DMS 273 treated with DMSO at 0.1 percent for 48 hours (cell line): ENCODE measurements at places on chromosomes 4 and X.

DNA sequence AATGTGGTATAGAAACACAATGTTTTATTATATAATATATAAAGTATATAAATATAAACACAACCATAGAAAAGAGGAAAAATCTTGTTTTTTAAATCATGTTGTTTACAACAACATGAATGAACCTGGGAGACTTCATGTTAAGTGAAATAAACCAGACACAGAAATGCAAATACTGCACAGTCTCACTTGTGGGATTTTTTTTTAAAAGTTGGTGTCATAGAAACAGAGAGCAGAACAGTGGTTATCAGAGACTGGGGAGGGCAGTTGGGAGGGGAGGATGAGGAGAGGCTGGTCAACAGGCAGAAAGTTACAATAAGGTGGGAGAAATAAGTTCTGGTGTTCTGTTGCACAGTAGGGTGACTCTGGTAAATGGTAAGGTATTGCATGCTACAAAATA, 57.1 kb downstream of the FREM3 start:
- no peak for DNase-seq

GRCh38 chrX:78658845-78659744, at the start of gene RTL3:
TSS of gene RTL3 (minus strand) at chrX:78659328. CDS start at chrX:78658420, 908 bp downstream.
- no peak for DNase-seq

DNA sequence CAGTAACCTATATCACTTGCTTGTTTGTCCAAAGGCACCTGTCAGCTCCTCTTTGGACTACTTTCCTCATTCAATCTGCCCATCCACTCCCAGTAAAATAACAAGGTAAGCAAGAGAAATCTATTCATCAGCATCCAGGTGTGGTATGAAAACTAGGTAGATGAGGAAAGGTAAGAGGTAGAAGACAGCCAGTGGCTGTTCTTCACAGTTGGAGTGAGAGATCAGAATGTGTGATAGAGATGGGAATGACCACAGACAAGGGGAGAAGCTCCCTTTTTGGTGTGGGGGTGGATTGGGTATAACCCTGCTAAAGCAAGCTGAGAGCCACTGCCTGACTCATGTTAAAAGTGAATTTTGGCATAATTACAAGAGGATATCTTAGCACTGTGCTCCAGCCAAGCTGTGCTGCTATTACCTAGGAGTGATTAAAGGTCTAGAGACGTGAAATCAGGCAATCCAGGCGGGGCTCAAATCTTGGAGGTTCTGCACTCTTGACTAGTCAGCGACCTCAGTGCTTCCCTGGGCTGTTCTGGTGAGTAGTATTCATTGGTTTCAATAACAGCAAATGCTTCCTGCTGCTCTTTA, 28.1 kb upstream of the RASL11B start:
- DNase-seq, result no peak

DNA sequence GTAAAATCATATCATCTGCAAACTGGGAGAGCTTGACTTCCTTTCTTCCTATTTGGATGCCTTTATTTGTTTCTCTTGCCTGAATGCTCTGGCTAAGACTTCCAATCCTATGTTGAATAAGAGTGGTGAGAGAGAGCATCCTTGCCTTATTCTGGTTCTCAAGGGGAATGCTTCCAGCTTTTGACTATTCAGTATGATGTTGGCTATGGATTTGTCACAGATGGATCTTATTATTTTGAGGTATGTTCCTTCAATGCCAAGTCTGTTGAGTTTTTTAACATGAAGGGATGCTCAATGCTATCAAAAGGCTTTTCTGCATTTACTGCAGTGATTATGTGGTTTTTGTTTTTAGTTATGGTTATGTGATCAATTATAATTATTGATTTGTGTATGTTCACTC, 2144.6 kb upstream of the TENM3 start:
- no peak for DNase-seq

GRCh38 chr4:7981738-7982394, 42.2 kb upstream of the AFAP1 start:
- DNase-seq, result no peak

DNA sequence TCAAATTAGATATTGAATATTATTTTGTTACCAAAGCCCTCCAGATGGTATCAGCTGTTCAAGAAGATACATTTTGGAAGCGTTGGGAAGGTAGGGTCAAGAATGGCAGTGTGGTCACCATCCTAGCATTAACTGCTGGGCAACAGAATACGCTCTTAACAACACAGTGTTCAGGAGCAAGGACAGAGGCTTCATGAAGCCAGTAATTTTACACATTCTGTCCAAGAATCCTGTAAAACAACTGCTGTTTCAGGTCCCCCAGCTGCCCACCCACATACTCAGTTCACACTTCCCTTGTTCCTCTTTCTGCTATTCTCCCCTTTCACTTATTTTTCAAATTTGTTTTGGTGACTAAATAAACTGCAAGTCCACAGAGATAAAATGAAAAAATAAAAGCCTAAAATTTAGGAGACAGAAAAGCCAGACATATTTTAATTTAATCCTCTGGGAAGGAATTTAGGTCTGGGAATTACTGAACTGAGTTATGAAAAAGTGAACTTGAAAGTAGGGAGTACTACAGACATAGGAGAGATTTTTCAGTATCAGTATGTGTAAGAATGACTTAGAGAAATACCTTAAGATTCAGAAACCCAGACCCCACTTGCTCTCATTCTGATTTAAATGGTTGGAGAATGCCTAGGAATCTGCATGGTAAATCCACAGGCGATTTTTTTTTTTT, 406.7 kb downstream of the MAPK10 start:
- no peak for DNase-seq

GRCh38 chr4:68132342-68132741, 2.7 kb upstream of the TMPRSS11F start:
- DNase-seq, result no peak

DNA sequence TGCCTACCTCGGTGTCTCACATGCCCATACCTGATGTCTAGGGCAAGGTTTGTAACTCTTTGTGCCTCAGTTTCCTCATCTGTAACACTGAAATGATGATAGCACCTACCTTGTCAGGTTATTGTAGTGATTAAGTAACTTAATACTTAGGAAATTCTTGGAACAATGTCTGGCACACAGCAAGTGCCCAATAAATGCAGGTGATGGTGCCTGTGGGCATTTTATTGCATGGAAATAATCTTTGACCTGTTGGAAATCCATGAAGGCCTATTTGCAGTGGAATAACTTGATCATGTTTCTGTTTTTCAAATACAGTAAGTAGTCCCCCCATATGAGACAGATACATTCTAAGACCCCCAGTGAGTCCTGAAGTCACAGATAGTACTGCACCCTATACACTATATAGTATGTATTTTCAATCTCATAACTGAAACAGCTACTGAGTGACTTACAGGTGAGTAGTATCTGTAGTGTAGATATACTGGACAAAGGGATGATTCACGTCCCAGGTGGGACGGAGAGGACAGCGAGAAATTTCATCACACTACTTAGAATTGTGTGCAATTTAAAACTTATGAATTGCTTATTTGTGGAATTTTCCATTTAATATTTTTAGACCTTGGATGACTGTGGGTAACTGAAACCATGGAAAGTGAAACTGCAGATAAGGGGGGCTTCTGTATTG, 42.1 kb downstream of the AFF1 start:
- no peak for DNase-seq

DNA sequence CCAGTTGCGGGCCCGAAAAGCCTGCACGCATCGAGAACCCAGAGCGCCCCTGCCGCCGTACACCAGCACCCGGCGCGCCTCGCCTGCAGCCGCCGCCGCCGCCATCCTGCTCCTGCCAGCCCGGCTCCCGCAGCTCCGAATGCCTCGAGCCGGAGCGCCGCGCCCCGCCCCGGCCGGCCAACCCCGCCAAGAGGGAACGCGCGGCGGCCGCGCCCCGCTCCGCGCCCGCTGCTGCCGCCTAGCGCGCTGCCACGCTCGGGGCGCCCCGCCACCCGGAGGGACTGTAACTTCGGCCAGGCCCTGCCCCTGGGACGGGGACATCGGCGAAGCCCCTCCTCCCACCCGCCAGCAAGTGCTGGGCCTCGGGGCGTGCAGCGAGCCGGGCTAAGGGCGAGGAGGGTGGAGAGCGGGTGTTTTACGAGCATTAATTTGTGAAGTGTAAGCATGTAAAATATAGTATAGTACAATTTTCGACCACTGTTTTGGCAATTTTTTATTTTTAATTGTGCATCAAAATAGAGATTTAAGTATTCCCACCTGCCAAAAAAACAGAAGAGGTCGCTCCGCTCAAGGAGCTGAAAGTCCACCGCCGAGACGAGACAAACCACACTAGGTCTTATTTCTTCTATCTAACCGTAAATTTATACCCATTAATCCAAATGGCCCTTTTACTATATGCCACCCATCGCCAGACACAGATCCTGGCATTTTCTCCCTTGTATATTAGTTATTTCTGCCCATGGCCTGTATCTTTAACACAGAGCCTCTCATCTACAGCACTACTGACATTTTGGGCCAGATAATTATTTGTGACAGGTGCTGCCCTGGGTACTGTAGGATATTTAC, at the start of gene QDPR:
Gene QDPR, minus strand, starts transcription at position 141 of the 846 bp plus-strand sequence. Its CDS starts 36 bp downstream, at position 105.
- peak; percentile 8 for DNase-seq

- DNase-seq, result no peak
These were observed 232.3 kb downstream of the PABPC4L start for GRCh38 chr4:133969202-133969848.

DNA sequence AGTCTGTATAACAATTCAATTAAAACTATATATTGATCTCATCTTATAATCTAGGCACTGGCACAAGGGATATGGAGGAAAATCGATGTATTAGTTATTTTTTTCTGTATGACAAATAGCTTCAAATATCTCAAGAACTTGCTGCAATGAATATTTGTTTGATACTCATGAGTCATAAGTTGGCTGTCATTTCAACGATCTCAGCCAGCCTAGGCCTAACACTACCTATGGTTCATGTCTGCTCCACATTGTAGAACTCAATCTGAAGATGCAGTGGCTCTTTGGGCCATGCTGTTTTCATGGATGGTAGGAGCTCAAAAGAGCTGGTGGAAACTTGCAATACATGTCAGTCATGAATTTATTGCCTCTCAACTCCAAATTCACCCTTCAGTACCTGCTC, 44.7 kb downstream of the MAGEB17 start:
- DNase-seq, result no peak

DNA sequence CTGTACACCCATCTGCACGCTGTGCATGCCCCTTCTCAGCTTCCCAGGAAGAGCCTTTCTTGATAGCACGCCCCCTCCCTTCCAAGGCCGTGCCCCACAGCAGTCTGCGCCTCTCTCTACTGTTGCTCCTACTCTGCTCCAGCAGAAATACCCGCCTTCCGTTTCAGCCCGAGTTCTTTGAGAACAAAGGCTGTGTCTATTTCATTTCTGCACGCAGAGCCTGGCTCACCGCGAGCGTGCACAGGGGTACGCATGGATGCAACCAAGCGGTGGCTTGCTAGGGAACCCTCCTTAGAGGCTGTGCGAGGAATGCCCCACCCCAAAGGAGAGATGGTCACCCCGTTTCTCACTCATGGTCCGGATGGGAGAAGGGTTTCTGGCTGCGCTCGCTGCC, 485 bp downstream of the AADAT start:
- no peak for DNase-seq

- DNase-seq, result no peak
These were observed 89.3 kb downstream of the RLIM start for GRCh38 chrX:74525116-74525515.

DNA sequence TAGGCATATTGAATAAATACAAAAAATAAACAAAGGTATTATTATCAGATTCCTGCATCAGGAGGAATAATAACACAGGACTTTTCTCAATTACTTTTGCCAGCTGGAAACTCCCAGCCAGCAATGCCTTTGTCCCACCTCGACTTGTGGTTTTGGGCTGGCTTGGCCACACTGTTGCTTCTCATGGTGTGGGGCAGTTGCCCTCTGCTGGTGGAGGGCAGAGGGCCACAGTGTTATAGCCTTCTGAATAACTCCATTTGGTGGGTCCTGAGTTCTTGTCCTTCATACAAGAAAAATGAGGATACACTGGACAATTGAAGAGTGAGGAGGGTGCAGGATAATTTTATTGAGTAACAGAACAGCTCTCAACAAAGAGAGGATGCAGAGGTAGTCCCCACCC, 1206.0 kb upstream of the ADGRL3 start:
- no peak for DNase-seq

DNA sequence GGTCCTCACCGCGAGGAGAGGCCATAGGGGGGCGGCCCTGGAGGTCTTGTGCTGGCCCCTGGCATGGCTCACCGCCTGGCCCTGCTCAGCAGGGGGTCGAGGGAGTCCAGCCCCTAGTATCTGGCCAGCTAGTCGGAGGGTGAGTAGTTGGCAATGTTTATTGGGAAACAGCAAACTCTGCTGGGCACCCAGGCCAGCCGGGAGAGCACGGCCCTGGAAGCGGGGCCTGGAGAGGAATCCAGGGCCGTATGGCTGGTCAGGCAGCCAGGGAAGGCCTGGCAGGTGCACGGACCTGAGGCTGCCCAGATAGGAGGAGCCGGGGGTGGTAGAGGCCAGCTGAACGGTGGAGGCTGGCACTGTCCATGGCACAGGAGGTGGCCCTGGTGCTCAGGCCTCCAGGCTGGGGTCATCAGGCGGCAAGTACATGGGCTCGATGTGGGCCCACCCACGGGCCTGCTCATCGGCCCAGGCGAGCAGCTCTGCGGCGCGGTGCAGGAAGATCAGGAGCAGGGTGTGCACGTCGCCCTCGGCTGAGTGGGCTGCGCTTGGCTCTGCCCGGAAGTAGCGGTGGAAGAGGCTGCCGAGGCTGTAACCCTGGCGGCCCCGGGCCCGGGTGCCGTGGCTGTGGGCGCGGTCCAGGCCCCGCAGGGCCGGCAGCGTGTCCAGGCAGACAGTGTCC, 1.4 kb downstream of the TREX2 start:
- DNase-seq, result no peak

DNA sequence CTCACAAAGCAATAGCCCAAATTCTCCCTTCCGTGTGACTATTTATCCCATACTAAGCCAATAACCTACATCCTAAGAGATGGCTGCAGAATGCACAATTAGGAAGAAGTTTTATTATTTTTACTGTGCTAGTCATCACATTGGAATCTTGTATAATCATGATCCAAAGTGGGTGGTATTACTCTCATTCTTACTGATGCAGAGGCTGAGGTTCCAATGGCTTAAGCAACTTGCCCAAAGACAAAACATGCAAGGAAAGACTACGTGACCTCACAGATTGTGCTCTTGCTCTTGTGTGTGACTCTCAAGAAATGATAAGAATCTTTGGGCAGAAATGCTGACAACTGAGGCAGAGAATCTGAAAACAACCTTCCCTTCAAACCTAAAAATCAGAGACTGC, 212.2 kb downstream of the LDB2 start:
- DNase-seq, result no peak

DNA sequence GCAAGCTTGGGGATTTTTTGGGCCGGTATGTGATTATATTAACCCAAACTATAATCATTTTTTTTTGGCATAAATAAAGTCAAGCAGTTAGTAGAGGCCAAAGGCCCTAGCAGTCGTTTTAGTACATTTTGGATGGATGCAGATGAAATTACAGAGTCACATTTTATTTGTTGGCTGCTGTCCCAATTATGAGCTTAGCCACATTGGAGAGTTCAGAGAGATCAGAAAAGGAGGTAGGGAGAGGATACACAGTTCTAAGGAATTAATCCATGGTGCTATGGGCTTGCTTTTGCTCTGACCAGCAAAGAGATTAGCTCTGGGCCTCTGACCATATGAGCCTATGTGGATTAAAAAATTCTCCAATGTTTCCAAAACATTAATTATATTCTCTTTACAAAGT, 395.1 kb downstream of the RAPGEF2 start:
- no peak for DNase-seq

GRCh38 chrX:80876877-80877276, 67.2 kb upstream of the BRWD3 start:
- DNase-seq, result peak; percentile 10
